Ovary (tissue), 10 donors: ENCODE measurements at places on chromosomes 7 and 10. TPM values are rescaled to one million over a fixed set of nuclear protein-coding genes. Genes with fewer than 3 reads are reported as not detected.

GRCh38 chr10:13773043-13773442, 186.3 kb downstream of the PRPF18 start:
- H3K27ac ChIP-seq: no peak overlapping the region
- no peaks in the 10 kb centered on the region for H3K4me1 ChIP-seq
- DNase-seq: no peak

DNA sequence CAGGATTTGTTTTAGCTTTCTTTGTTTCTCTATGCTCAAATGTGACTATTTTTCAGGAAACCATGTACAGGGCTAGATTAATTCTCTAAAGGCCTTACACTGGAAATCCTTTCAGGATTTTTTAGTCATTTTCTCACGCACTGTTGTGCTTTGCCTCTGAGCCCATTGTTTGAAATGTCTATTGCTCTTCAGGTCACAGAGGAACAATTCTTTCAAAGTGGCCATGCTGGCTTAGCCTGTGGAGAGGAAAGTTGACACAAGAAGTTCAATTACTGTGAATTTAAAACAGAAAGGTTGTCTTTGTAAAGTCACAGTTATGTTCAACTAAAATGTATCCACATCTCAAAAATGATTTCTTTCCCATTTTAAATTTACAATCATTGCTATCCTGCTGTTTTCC, 1071.7 kb upstream of the POT1 start:
- no peaks in the 10 kb centered on the region for H3K36me3 ChIP-seq
- no peak overlapping the region for H3K4me3 ChIP-seq
- no peak overlapping the region for H3K27ac ChIP-seq
- H3K27me3 ChIP-seq: no peaks in the 10 kb centered on the region
- DNase-seq: no peak

GRCh38 chr7:20030417-20030816, 186.8 kb downstream of the MACC1 start:
- no peak overlapping the region for H3K27ac ChIP-seq
- no peaks in the 10 kb centered on the region for H3K27me3 ChIP-seq
- DNase-seq: no peak

GRCh38 chr10:114392112-114392835, 12.0 kb downstream of the AFAP1L2 start:
- no peak overlapping the region for H3K27ac ChIP-seq
- no peaks in the 10 kb centered on the region for H3K27me3 ChIP-seq

- H3K36me3 ChIP-seq: no peaks in the 10 kb centered on the region
- H3K27me3 ChIP-seq: no peaks in the 10 kb centered on the region
- DNase-seq: no peak
- H3K27ac ChIP-seq: no peak overlapping the region
- H3K4me1 ChIP-seq: no peaks in the 10 kb centered on the region
- H3K4me3 ChIP-seq: no peak overlapping the region
Measured at GRCh38 chr7:158885624-158886023, 29.3 kb downstream of the DYNC2I1 start.

DNA sequence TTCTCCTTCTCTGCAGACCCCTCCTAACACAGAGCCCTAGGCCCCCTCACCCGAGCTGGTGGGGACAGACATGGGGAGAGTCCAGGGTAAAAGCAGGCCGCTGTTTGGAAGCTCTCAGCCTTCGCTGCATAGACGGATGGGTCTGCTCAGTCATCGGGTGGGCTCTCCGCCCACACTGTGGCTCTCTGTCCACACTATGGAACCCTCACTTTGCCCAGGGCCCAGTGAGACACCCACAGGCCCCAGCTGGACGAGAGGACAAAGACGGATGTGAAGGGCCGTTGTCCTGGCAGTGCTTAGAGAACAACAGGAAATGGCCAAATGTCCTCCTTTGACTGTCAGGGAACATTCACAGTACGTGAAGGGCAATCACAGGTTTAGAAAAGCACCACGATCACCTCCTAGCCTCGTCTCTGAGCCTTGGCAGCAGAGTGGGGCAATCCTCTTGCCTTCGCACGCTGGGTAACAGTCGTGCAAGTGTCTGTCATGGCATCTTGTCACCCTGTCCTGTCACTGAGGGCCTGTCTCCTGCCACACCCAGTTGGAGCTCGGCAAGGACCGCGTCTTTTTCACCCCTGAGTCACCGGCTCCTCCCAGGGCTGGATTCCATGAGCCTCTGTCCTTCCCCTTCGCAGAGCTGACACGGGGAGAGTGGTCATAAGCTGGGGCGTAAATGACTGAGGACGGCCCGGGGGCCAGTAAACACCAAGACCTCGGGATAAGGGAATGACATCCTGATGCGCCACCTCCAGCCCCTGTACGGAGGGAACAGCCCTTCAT, 80.6 kb downstream of the PRKAG2 start:
- no peak overlapping the region for H3K27ac ChIP-seq
- H3K36me3 ChIP-seq: no peaks in the 10 kb centered on the region
- no peaks in the 10 kb centered on the region for H3K4me1 ChIP-seq
- no peak overlapping the region for H3K4me3 ChIP-seq
- DNase-seq: no peak
- H3K27me3 ChIP-seq: no peaks in the 10 kb centered on the region

- H3K4me3 ChIP-seq: no peak overlapping the region
- H3K36me3 ChIP-seq: no peaks in the 10 kb centered on the region
- peak overlapping the region; percentile 19 for H3K27ac ChIP-seq
- H3K4me1 ChIP-seq: peaks cover 8% of the 10 kb centered on the region
- no peaks in the 10 kb centered on the region for H3K27me3 ChIP-seq
- DNase-seq: no peak
Measured at GRCh38 chr7:36264123-36264801, 111.2 kb downstream of the EEPD1 start.

DNA sequence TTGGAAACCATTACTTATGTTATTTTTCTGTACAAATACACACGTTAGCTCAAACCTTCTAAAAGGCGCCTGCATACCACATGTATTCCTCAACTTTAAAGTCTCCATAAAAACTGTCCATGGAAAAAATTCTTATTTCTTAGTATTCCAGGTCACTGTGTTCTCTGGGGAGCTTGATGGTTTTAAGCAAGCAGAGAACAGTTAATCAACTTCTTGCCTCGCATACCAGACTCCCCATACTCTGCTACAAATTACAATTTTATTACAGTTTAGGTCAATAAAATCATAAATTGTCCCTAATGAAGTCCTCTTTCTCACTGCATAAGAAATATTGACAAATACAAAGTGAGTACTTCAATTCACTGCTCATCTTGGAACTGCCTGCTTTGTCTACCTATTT, 77.0 kb upstream of the GPR22 start:
- H3K4me1 ChIP-seq: no peaks in the 10 kb centered on the region
- H3K4me3 ChIP-seq: no peak overlapping the region
- no peaks in the 10 kb centered on the region for H3K27me3 ChIP-seq

- H3K27me3 ChIP-seq: no peaks in the 10 kb centered on the region
- no peaks in the 10 kb centered on the region for H3K36me3 ChIP-seq
- no peak overlapping the region for H3K27ac ChIP-seq
- no peak for DNase-seq
- H3K4me1 ChIP-seq: no peaks in the 10 kb centered on the region
Measured at GRCh38 chr7:31284106-31284505, 56.4 kb downstream of the NEUROD6 start.

GRCh38 chr7:22223807-22224206, 133.1 kb downstream of the RAPGEF5 start:
- H3K27me3 ChIP-seq: no peaks in the 10 kb centered on the region
- no peaks in the 10 kb centered on the region for H3K4me1 ChIP-seq
- H3K36me3 ChIP-seq: no peaks in the 10 kb centered on the region
- DNase-seq: no peak
- no peak overlapping the region for H3K4me3 ChIP-seq

DNA sequence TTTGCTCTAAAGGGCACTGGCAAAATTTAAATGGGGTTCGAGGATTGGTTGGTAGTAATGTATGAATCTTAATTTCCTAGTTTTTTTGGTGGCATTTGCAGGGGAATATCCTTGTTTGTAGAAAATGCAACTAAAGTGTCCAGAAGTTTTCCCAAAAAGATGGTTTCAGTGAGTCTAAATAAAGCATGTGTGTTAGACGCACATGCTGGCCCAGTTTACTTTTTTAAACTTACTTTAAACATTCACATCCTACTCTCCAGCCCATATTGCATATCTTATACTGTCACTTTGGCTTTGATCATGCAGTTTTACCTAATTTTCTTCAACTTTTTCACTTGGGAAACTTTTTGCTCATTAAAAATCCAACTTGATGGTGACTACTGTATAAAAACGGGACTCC, 744.0 kb upstream of the CELF2 start:
- H3K27ac ChIP-seq: no peak overlapping the region
- H3K4me3 ChIP-seq: no peak overlapping the region
- no peaks in the 10 kb centered on the region for H3K4me1 ChIP-seq

Gene ENO4
- 0.52 TPM for total RNA-seq

GRCh38 chr10:59033622-59034021, 142.8 kb upstream of the PHYHIPL start:
- H3K4me3 ChIP-seq: no peak overlapping the region
- H3K36me3 ChIP-seq: no peaks in the 10 kb centered on the region
- no peaks in the 10 kb centered on the region for H3K27me3 ChIP-seq
- H3K4me1 ChIP-seq: peaks cover 1% of the 10 kb centered on the region
- DNase-seq: no peak
- no peak overlapping the region for H3K27ac ChIP-seq

Gene ELN
- 34.9 TPM for total RNA-seq

Gene NPVF
- not detected for total RNA-seq

DNA sequence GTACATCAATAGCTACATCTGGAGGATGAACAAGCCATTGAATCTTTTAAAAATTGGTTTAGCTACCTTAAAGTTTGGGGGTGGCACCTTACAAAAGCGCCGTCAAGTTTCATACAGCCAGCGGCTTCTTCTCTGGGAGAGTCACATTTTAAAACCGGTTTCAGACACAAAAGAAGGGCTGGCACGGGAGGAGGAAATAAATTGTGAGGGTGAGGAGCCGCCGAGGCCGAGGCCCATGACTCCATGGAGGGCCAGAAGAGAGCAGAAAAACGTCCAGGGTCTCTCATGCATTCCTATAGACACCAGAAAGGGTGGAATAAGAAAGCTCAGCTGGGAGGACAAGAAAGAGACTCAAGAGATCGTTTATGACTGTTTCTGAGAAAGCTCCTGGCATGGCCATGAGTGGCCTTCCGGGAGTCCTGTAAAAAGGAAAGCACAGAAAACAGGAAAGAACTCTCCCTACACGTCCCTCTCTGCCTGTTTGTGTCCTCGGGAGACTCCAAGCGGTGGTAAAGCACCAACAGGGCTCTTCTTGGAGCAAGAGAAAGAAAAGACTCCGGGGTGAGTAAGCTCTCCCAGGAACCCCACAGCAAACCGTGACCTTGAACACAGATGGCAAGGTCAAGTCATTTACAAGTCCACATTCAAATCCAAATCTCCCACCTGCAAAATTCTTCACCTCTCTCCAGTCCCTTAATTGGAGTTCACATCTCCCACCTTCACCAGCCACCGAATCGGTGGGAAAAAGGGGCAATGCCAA, 1.8 kb downstream of the FRAT2 start:
- H3K36me3 ChIP-seq: no peaks in the 10 kb centered on the region
- H3K27ac ChIP-seq: peak overlapping the region; percentile 97
- peaks cover 8% of the 10 kb centered on the region for H3K4me1 ChIP-seq
- peak overlapping the region; percentile 94 for H3K4me3 ChIP-seq
- no peaks in the 10 kb centered on the region for H3K27me3 ChIP-seq

Gene PNLIPRP2
- 0.23 TPM for total RNA-seq

DNA sequence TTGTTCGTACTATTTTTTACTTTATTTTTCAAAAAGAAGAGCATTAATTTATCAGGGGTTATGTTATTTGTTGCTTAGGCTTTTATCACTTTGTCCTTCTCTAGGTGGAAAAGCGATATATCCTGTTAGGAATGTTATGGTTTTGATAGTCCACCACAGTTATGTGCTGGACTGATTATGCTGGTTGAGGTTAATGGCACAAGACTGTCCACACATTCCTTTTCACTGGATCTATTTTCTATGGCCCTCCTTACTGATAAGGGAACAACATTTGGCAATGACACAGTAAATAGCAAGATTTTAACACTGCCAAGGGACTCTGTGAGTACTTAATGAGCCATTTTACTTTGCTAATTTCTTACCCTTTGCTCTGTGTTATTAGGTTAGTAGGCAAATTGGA, 1212.3 kb downstream of the NXPH1 start:
- H3K27ac ChIP-seq: no peak overlapping the region
- no peak for DNase-seq
- H3K27me3 ChIP-seq: no peaks in the 10 kb centered on the region
- no peaks in the 10 kb centered on the region for H3K4me1 ChIP-seq

DNA sequence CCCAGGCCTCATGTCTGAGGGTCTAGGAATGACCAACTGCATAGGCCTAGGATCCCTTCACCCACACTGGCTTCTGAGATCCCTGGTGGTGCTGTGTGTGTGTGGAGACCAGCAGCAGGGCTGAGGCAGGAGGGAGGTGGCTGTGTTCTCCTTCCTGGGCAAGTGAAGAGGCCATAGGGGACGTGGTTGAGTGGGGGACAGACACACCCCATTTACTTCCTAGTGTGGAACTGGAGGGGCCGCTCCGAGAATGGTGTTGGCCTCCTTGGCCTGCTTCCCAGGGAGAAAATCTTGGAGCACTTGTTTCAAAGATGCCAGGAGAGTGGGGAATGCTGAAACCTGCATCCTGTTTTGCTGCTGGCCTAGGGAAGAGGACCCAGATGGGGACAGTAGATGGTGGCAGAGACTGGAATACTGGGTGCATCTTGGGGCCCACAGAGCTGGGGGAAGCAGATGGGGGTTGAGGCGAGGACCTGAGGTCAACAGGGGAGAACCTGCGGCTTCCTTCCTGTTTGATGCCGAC, 19.1 kb downstream of the UBTD1 start:
- H3K27me3 ChIP-seq: no peaks in the 10 kb centered on the region
- H3K27ac ChIP-seq: no peak overlapping the region
- H3K4me1 ChIP-seq: peaks cover 6% of the 10 kb centered on the region
- no peak for DNase-seq
- no peak overlapping the region for H3K4me3 ChIP-seq

Gene ESYT2
- total RNA-seq: 76.5 TPM

- no peak for DNase-seq
- H3K27ac ChIP-seq: no peak overlapping the region
- peaks cover 22% of the 10 kb centered on the region for H3K4me1 ChIP-seq
Measured at GRCh38 chr10:49015700-49016099, 76.1 kb upstream of the LRRC18 start.

- H3K27me3 ChIP-seq: no peaks in the 10 kb centered on the region
- H3K4me3 ChIP-seq: no peak overlapping the region
Measured at GRCh38 chr10:14570800-14571199, 203.9 kb downstream of the FAM107B start.

DNA sequence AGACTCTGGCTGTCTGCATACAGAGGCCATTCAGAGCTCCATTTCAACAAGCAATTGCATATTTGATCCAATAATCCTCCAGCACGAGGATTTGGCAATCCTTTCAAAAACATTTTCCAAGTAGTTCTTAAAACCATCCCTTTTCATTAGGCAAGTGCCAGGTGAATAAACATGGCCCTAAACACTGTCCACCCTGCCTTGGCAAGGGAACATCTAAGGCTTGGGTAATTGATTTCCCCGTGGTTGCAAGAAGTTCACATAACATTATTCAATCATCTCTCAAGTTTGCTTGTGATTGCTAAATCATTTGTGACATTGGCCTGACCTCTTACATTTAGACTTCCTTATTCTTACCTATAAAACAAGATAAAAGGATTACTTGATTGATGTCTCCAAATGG, 175.2 kb downstream of the CTTNBP2 start:
- no peak overlapping the region for H3K4me3 ChIP-seq
- no peaks in the 10 kb centered on the region for H3K36me3 ChIP-seq
- no peaks in the 10 kb centered on the region for H3K27me3 ChIP-seq
